ENCODE measurements at places on chromosomes 6 and 20.

- H3K36me3 ChIP-seq, result no peaks in the 10 kb centered on the region
- H3K4me3 ChIP-seq, result no peak overlapping the region
- no peaks in the 10 kb centered on the region for H3K27me3 ChIP-seq
- H3K4me1 ChIP-seq, result no peaks in the 10 kb centered on the region
- no peak overlapping the region for H3K27ac ChIP-seq
- no peak for DNase-seq
These were observed 83.4 kb upstream of the FABP7 start for GRCh38 chr6:122696079-122696478.

DNA sequence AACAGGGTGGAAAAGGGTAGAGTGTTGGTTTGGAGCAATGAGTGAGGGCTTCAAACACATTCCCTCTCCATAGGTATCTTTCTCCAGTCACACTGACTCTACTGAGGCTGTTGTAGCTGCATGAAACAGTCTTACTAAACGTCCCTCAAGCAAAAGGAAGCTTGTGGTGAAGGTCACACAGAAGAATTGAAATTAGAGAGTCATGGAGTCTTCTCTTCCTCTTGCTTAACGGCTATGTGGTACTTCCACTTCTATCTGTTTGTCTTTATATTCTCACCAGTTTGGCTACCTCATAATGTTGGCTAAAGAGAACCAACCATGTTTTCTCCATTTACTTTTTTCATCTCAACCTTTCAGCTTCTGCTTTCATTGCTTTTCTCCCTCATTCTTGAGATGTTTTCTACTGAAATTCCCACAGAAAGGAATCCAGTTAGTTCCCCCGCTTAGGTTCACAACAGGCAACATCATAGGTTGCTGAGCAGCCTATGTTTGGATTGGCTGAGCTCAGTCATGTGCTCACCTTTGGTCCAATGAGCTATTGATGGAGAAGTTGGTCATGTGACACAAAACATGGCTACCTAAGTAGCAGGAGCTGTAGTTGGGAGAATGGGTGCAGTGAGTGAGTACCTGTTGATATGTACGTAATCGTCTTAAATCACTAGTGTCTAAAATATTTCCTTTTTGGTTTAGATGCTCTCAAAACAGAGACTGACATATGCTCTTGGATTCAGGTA, 99.8 kb downstream of the SNAP25 start:
- no peaks in the 10 kb centered on the region for H3K36me3 ChIP-seq
- no peak overlapping the region for H3K27ac ChIP-seq
- no peak for DNase-seq
- H3K4me3 ChIP-seq, result no peak overlapping the region
- no peaks in the 10 kb centered on the region for H3K27me3 ChIP-seq

DNA sequence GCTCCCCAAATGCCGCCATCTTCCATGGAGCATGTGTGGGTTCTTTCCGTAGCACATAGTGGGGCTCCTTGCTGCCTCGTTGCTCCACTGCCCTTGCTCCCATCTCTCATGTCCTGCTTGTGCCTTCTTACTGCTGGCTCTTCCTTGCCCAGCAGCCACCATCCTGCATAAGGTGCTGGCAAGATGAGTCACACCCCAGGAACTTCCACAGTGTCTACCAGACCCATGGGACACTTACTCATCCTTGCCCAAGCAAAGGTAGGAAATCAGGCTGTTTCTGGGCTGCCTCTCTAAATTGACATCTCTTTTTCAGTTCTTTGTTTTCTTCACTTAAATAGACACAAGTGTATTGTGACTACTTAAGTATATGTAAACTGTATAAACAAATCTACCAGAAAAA, 39.4 kb upstream of the RGS17 start:
- no peak for DNase-seq
- no peaks in the 10 kb centered on the region for H3K27me3 ChIP-seq
- H3K36me3 ChIP-seq, result no peaks in the 10 kb centered on the region
- no peaks in the 10 kb centered on the region for H3K4me1 ChIP-seq
- H3K4me3 ChIP-seq, result no peak overlapping the region
- H3K27ac ChIP-seq, result no peak overlapping the region

GRCh38 chr6:63897952-63898351, 262.4 kb downstream of the PHF3 start:
- no peaks in the 10 kb centered on the region for H3K27me3 ChIP-seq
- H3K4me3 ChIP-seq, result no peak overlapping the region
- no peak overlapping the region for H3K27ac ChIP-seq
- DNase-seq, result no peak
- no peaks in the 10 kb centered on the region for H3K4me1 ChIP-seq

- no peak overlapping the region for H3K27ac ChIP-seq
- DNase-seq, result no peak
These were observed 236.1 kb downstream of the BMP2 start for GRCh38 chr20:7003598-7003997.

- H3K36me3 ChIP-seq, result peaks cover 9% of the 10 kb centered on the region
- DNase-seq, result no peak
- no peak overlapping the region for H3K27ac ChIP-seq
- peaks cover 23% of the 10 kb centered on the region for H3K4me1 ChIP-seq
These were observed 2.2 kb downstream of the RGS19 start for GRCh38 chr20:64077094-64077493.

DNA sequence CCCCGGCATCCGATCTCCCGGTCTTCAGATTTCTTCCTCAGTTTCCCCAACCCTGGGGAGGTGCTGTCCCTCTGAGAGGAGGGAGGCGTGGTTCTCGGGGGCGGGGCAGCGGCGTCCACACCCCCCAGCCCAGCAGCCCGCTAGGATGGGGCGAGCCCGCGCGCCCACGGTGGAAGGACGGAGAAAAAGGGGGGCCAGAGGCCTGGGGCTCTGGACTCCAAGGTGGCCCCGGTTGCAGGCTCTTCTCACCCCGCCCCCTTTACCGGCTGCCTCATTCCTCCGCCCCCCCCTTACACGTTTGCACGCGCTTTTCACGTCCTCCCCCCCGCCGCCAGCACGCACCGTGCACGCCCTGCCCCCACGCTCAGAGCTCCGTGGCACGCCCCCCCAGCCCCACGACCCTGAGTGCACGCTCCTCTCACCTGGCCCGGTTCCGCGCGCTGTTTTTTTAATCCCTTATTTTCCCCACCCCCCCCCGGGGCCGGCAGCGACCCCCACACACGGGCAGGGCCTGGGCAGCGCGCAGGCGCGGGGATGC, 402 bp downstream of the ZBTB12 start:
- peak overlapping the region; percentile 76 for H3K4me3 ChIP-seq
- DNase-seq, result no peak
- H3K4me1 ChIP-seq, result peaks cover 43% of the 10 kb centered on the region
- peak overlapping the region; percentile 84 for H3K27ac ChIP-seq
- H3K27me3 ChIP-seq, result no peaks in the 10 kb centered on the region

- peak overlapping the region; percentile 73 for H3K4me3 ChIP-seq
- H3K27me3 ChIP-seq, result no peaks in the 10 kb centered on the region
- H3K4me1 ChIP-seq, result peaks cover 26% of the 10 kb centered on the region
- no peak for DNase-seq
These were observed 612 bp downstream of the ADAT2 start for GRCh38 chr6:143449714-143450452.

- H3K4me3 ChIP-seq, result no peak overlapping the region
- H3K4me1 ChIP-seq, result no peaks in the 10 kb centered on the region
- no peak overlapping the region for H3K27ac ChIP-seq
- no peak for DNase-seq
- no peaks in the 10 kb centered on the region for H3K27me3 ChIP-seq
- H3K36me3 ChIP-seq, result no peaks in the 10 kb centered on the region
These were observed 129.0 kb downstream of the EDN3 start for GRCh38 chr20:59429396-59429795.

GRCh38 chr6:16511040-16511660, 250.1 kb downstream of the ATXN1 start:
- no peak for DNase-seq
- H3K27ac ChIP-seq, result no peak overlapping the region
- H3K27me3 ChIP-seq, result no peaks in the 10 kb centered on the region
- H3K4me3 ChIP-seq, result no peak overlapping the region

- H3K36me3 ChIP-seq, result no peaks in the 10 kb centered on the region
- no peak for DNase-seq
- H3K4me3 ChIP-seq, result no peak overlapping the region
- no peak overlapping the region for H3K27ac ChIP-seq
These were observed 87.6 kb downstream of the QRSL1 start for GRCh38 chr6:106716966-106717365.

GRCh38 chr20:37822141-37822601, 80.8 kb upstream of the VSTM2L start:
- no peaks in the 10 kb centered on the region for H3K36me3 ChIP-seq
- no peak overlapping the region for H3K4me3 ChIP-seq
- H3K27ac ChIP-seq, result peak overlapping the region; percentile 11
- H3K4me1 ChIP-seq, result peaks cover 7% of the 10 kb centered on the region

DNA sequence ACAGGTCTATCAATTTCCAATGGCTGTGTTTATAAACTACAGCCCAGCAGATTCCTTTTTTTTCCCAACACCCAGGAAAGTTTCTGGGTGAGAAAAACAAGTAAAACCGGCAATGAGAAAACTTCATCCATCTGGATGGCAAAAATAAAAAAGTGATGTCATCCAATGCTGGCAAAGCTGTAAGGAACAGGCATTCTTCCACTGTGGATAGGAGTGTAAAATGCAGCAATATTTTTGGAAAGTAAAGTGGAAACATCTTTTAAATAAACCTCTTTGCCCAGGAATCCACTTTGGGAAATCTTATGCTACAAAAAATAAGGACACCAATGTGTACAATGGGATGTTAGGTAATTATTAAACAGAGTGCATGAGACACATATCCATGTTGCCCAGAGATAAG, 102.1 kb upstream of the NT5E start:
- H3K4me3 ChIP-seq, result no peak overlapping the region
- H3K36me3 ChIP-seq, result no peaks in the 10 kb centered on the region
- H3K4me1 ChIP-seq, result no peaks in the 10 kb centered on the region

- H3K27ac ChIP-seq, result peak overlapping the region; percentile 88
- H3K4me3 ChIP-seq, result no peak overlapping the region
- no peak for DNase-seq
These were observed 73.6 kb downstream of the SLX4IP start for GRCh38 chr20:10508468-10509251.

GRCh38 chr20:48440916-48441315, 386.9 kb downstream of the PREX1 start:
- no peak overlapping the region for H3K4me3 ChIP-seq
- no peak overlapping the region for H3K27ac ChIP-seq
- no peak for DNase-seq
- no peaks in the 10 kb centered on the region for H3K4me1 ChIP-seq
- no peaks in the 10 kb centered on the region for H3K36me3 ChIP-seq
- no peaks in the 10 kb centered on the region for H3K27me3 ChIP-seq

GRCh38 chr6:14732226-14732843, 513.5 kb upstream of the JARID2 start:
- H3K4me3 ChIP-seq, result no peak overlapping the region
- DNase-seq, result no peak
- H3K27ac ChIP-seq, result no peak overlapping the region

- H3K4me1 ChIP-seq, result peaks cover 8% of the 10 kb centered on the region
- no peak for DNase-seq
- H3K27me3 ChIP-seq, result no peaks in the 10 kb centered on the region
- peak overlapping the region; percentile 53 for H3K27ac ChIP-seq
- no peaks in the 10 kb centered on the region for H3K36me3 ChIP-seq
- H3K4me3 ChIP-seq, result no peak overlapping the region
These were observed 106.4 kb downstream of the CD109 start for GRCh38 chr6:73802366-73802765.

DNA sequence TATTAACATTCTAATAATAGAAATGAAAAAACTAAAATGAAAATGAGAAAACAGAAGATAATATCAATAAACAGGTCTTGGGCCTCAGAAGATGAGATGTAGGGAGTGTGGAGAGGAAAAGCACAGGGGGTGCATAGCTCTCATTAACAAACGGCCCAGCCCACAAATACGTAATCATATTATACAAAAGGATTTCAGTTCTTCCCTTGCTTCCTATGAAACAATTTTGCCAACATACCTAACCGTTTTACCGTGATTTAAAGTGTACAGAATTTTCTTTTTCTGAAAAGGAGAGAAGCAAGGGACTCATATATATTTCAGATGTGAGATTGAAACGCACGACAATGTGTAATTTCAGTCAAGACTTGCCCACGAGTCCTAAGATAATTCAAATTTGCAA, 136.0 kb downstream of the HFE start:
- DNase-seq, result no peak
- H3K4me1 ChIP-seq, result no peaks in the 10 kb centered on the region
- no peaks in the 10 kb centered on the region for H3K36me3 ChIP-seq
- H3K27me3 ChIP-seq, result no peaks in the 10 kb centered on the region
- peak overlapping the region; percentile 49 for H3K4me3 ChIP-seq

DNA sequence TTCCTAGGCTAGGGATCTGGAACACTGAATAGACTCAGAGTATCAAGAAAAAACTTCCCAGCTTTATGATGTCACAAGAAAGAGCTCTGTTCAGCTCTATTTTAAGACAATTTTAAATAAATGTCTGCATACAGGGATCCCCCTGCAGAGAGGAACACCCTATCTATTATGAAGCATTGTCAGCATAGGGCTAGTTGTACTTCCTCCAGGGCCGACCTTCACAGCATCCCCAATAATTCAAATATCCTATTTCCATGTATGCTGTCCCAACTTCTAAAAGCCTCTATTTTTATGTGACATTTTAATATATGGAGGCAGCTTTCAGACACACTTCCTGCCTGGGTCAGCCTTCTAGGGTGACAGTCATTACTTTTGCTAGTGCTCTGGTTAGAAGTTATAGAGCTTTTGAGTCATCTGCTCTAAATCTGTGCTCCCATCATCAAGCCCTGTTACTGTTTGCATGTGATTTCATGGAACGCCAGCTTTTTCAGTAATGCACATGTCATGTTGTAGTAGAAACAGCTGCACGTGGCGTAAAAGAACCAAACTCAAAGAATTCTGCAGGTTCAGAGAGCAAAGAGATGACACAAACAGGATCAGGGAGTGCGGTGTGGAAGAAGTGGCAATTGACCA, 189.2 kb downstream of the ADGB start:
- H3K4me3 ChIP-seq, result no peak overlapping the region
- H3K27me3 ChIP-seq, result no peaks in the 10 kb centered on the region
- H3K27ac ChIP-seq, result no peak overlapping the region
- no peak for DNase-seq

DNA sequence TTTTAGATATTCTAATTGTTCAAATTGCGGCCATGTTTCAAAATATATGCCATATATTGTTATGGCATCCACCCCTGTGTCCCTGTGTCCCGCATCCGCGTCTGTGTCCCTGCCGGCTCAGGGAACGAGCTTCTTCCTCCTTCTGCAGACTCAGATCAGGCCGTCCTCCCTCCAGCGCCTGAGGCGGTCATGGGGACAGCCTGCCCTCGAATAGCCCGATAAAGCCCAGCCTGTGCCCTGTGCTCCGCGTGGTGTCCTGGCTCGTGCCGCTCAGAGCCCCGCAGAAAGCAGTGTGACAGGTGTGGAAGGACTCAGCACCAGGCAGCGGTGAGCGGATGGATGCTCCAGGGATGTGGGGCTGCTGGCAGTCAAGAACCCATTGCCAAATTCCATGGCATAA, 663.4 kb upstream of the DEFB115 start:
- no peak for DNase-seq
- H3K4me3 ChIP-seq, result no peak overlapping the region
- H3K4me1 ChIP-seq, result no peaks in the 10 kb centered on the region
- no peak overlapping the region for H3K27ac ChIP-seq

GRCh38 chr20:61161726-61162390, 90.2 kb upstream of the CDH4 start:
- no peaks in the 10 kb centered on the region for H3K36me3 ChIP-seq
- no peaks in the 10 kb centered on the region for H3K4me1 ChIP-seq
- H3K27me3 ChIP-seq, result no peaks in the 10 kb centered on the region
- no peak for DNase-seq
- H3K27ac ChIP-seq, result no peak overlapping the region
- H3K4me3 ChIP-seq, result no peak overlapping the region

GRCh38 chr6:146999766-147000165, 204.5 kb upstream of the STXBP5 start:
- H3K4me3 ChIP-seq, result no peak overlapping the region
- no peak for DNase-seq
- H3K27me3 ChIP-seq, result no peaks in the 10 kb centered on the region
- no peaks in the 10 kb centered on the region for H3K36me3 ChIP-seq
- H3K4me1 ChIP-seq, result peaks cover 12% of the 10 kb centered on the region
- H3K27ac ChIP-seq, result no peak overlapping the region
